ENCODE measurements at places on chromosomes 12 and 14.

GRCh38 chr14:65566820-65567522 is 154.4 kb downstream of the FUT8 start:
- DNase-seq: no peak

GRCh38 chr12:6569312-6569711 is 1.2 kb upstream of the NOP2 start:
- DNase-seq: no peak

DNA sequence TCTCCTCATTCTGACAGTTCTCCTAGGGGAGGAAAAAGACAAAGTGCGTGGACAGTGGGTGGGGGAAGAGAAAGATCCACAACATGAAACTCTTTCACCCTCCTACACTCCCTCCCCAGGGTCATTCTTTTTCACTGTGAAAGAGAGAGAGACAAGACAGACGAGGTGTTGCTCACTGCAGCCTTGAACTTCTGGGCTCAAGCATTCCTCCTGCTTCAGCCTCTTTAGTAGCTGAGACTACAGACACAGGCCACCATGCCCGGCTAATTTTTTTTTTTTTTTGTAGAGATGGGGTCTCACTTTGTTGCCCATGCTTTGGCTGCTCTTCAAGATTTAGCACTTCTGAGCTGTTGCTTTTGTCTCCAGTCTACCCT is 2.7 kb downstream of the GPX2 start:
- DNase-seq: no peak

DNA sequence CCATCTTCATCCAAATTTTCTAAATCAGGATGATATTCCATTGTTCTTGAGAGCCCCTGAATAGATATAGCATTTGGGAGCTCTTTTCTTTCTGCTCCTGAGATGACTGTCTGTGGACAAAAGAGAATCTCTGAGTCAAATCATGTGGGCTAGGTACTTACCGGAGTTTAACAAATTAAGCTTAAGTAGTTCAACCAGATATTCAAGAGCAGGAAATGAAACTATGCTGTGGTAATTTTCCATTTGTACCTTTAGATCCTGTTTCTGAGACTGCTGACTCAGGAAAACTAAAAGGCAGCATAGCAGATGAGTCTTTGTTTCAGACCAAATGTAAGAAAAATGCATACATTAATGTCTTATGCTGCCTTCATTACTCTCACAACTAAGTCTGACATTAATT is at the start of gene CLEC7A:
TSS of gene CLEC7A (minus strand) at position 158 of the 400 bp plus-strand sequence. CDS start at position 41, 117 bp downstream.
- no peak for DNase-seq

DNA sequence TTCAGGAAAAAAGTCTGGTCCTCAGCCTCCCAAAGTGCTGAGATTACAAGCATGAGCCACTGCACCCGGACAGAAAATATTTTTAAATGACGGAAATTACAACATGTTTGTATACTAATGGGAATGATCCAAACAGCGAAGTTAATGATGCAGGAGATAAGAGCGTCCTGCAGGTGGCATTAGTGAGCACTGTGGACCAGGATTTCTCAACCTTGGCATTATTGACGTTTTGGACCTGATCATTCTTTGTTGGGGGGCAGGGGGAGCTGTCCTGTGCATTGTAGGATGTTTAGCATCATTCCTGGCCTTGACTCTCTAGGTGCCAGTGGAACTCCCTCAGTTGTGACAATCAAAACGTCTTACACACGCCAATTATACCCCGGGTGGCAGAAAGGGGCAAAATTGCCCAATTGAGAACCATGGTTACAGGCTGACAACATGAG is 34.1 kb downstream of the SCFD1 start:
- DNase-seq: no peak

DNA sequence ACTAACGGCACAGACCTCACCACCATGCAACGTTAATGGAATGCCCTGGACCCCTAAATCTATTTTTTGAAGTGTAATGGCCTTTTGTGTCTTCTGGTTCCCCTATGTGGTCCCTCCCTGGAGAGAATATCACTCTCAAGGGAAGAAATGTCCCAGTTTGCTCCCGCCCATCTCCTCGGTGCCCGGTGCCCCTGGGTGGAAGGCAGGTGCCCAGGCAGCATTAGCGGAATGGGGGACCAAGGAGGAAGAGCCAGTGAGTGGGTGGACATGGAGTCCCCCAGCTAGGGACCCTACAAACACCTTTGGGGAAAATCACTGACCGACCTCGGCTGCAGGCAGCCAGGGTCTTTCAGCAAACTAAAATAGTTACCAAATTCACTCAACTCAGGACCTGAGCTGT is 212.1 kb upstream of the RTL1 start:
- DNase-seq: no peak

DNA sequence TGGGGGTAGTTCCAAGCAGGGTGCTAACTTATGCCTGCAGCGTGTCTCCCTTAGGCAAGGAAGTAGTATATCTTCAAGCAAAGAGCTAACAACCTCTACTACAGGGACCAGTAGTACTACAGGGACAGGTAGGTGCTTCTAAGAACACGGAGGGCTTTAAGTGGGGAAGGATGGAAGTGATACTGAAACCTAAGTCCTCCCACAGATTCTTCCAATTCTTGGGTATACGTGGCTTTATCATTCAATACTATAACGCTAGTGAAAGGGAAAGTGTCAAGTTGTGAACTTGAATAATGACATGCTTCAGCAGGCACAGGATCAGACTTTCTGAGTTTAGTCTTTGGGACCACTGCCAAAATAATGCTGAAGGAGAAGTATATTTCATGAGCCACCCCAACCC is 241.7 kb downstream of the CEP128 start:
- no peak for DNase-seq

DNA sequence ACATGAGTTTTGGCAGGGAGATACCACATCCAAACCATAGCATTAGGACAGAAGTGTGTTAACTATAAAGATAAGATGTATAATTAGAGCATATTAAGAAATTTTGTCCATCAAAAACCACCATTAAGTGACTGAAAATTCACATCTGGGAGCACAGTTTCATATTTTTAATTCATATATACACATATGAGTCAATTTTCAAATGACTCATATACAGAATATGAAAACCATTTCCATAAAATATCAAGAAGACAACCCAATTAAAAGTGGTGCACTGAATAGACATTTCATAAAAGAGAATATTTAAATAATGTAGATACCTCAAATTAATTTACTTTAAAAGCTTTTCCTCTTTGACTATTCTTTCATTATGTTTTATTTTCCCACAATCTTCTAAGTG is 25.3 kb downstream of the MUCL1 start:
- no peak for DNase-seq

GRCh38 chr12:6923003-6923732 is 4.6 kb upstream of the ATN1 start:
- DNase-seq: no peak

DNA sequence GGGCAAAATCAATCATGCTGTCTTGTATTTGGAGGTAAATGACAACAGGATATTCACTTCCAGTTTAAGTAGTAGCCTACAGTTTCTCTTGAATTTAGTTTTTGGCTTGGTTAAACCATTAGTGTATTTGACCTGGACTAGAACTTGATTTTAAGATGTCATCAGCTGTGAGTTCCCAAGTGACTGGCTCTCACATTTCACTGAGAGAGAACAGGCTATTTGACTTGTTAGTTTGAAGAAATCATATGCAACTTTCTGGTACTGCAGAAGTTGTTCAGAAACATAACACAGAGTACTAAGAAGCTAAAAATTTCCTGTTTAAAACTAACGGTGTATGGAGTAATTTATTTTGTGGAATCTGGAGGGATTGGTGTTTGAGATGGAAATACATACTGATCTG is 22.3 kb downstream of the MNAT1 start:
- no peak for DNase-seq

GRCh38 chr12:72081777-72082176 is 143.1 kb downstream of the TPH2 start:
- DNase-seq: no peak

- no peak for DNase-seq
Observed at GRCh38 chr14:70904373-70904772, 2.9 kb upstream of the PCNX1 start.

- DNase-seq: no peak
Observed at GRCh38 chr14:64681796-64682710, 22.2 kb upstream of the PLEKHG3 start.

DNA sequence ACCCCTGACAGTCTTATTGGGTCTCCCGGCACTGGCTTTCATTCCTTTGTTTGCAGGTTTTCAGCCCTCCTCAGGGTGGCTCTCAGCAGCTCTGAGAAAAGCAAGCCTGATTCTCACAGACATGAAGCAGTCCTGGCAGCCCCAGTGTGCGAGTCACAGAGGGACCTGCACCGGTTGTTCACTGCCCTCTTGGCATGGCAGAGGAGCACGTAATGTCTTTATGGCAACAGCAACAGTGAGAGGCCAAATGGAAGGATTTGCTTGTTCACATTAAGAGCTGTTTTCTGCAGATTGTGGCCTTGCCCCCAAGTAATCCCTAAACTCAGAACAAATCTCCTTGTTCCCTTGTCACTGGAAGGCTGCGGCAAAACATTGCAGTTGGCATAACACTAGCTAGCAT is 3.4 kb downstream of the KCNA5 start:
- no peak for DNase-seq

- no peak for DNase-seq
Observed at GRCh38 chr14:77130386-77130785, 11.2 kb downstream of the ZDHHC22 start.

GRCh38 chr12:80044694-80045046 is 54.7 kb upstream of the OTOGL start:
- no peak for DNase-seq

GRCh38 chr14:71267691-71268090 is 360.4 kb downstream of the PCNX1 start:
- no peak for DNase-seq

DNA sequence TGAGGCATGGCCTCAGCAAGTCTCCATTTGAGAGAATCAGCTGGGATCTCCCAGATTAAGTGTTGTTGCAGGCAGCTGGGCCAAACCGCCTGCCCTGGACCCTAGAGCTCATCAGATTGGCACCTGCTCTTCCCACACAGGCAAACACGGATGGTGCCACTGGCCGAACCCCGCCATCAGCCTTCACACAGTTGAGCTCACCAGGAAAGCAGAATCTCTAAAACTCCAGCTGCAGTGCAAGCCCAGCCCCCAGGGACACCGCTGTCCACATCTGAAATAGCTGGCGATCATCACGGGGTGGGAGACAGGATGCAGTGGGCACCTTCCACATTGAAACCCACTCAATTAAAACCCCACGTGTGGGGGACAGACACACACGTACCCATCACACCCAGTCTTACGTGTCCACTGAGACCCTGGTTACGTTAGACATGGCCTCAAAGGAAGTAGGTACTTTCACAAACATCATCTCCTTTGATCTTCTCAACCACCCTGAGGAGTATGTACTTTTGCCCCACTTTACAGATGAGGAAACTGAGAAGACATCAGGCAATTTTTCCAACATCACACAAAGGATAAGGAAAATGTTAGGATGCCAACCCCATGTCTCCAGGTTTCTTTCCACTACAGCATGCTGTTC is 88.8 kb downstream of the SINHCAF start:
- no peak for DNase-seq

DNA sequence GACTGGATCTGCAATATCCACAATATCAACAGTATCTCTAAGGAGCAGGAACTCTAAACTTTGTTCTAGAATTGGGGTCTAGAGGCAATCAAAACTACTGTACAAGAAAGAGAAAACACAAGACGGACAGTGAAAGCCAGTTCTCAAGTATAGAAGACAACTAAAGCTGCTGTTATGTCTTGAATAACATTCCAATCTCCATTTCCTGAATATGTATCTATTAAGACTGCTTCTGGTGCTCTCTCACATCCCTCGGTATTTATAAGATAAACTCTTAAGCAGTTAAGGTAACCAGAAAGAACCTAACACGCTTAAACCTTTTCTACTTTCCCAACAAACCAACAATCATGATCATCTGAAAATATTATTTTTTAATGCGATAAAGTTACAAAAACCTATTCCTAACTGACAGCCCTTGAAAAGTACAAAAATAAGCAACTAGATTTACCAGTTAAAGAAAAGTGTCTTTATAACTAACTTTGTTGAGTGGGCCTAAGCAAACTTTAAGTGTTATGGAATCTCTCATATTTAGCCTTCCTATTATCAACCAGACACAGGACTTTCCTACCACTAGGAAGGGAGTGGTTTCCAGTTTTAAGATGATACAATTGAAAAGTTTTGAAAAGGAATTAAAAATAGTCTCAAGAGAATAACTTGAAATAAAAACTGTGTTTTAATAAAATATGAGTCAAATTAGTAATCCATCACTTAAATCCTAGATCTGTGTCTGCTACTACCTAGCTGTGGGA is 30.7 kb downstream of the NUMB start:
- DNase-seq: no peak

DNA sequence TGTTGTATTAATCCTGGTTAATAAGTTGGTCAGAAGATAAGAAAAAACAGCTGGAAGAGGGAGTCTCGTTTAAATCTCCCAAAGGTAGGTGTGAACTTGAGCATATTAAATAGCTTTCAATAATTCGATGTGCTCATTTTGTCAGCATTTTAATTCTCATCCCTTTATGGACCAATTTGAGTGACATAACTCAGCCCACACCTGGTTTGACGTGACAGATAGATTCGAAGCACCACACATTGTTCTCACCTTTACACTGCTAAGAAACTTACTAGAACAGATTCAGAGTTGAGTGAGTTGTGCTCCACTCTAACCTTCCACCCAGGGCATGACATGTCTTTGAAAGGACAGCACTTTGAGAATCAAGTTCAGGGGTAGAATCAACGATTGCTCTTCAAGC is 161.4 kb upstream of the GZMB start:
- DNase-seq: no peak

DNA sequence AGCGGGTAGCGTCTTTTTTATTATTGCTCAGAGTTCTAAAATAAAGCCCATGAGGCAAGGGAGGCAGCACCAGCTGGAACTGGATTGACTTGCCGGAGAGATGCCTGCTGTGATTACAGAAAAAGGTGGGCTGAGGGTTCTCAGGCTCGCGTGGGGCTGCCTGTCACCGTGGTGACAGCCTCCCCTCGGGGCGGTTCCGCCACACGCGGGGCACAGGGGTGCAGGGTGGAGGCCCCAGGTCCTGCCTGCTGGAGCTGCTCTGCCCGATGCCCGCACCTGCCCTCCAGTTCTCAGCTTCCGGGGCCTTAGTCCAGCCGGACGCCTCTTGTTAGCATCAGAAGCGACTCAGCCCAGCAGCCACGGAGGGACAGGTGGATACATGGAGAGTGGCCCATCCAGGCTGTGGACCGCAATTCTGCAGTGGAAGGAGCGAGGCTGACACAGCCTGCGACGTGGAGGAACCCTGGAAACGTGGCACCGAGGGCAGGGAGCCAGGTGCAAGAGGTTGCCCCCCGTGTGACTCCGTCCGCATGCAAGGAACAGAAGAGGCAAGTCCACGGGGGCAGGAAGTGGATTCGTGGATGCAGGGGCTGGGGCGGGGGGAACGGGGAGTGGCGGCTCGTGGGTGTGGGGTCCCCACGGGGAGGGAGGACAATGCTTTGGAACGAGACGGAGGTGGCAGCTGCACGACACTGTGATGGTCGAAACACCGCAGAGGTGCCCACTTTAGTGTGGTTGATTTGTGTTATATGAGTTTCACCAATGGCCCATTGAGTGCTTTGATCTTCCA is 79.5 kb downstream of the GALNT9 start:
- DNase-seq: no peak

GRCh38 chr14:106493962-106494823 is 967.8 kb downstream of the TMEM121 start:
- DNase-seq: no peak

- DNase-seq: no peak
Observed at GRCh38 chr12:6438345-6438744, 6.4 kb upstream of the CD27 start.

GRCh38 chr12:118773956-118774723 is 207.2 kb upstream of the SRRM4 start:
- no peak for DNase-seq

Data from stimulated activated CD8-positive, alpha-beta memory T cell treated with anti-CD3 and anti-CD28 coated beads, Interleukin-12 subunit alpha, Interleukin-12 subunit beta, amount 100 ng/mL, for 1 hour (primary cell).